ENCODE measurements at places on chromosomes 12 and 14. TPM values are rescaled to one million over a fixed set of nuclear protein-coding genes. Genes with fewer than 3 reads are reported as not detected.

The FAM181A gene
- not detected for total RNA-seq

The FAM222A gene
- total RNA-seq = 2.2 TPM

The SLC5A8 gene
- 0.18 TPM for total RNA-seq

The NUBPL gene
- 12.5 TPM for total RNA-seq

The NTF3 gene
- 4.0 TPM for total RNA-seq

The RFLNA gene
- total RNA-seq = 61.3 TPM

The TMEM229B gene
- total RNA-seq = 2.6 TPM

The NYNRIN gene
- total RNA-seq = 2.9 TPM

The DEPDC4 gene
- 3.1 TPM for total RNA-seq

The CIROP gene
- not detected for total RNA-seq

The B3GNT4 gene
- total RNA-seq = 0.58 TPM

The RPGRIP1 gene
- not detected for total RNA-seq

The ABHD4 gene
- 27.7 TPM for total RNA-seq

The XPOT gene
- total RNA-seq = 28.4 TPM

The SLCO1A2 gene
- total RNA-seq = not detected

The SLC17A8 gene
- total RNA-seq = 16.8 TPM

The SIX4 gene
- total RNA-seq = 3.2 TPM

The JKAMP gene
- 95.1 TPM for total RNA-seq

The SEL1L gene
- total RNA-seq = 11.0 TPM

The IL23A gene
- total RNA-seq = 1.1 TPM

The DPY19L2 gene
- 7.0 TPM for total RNA-seq

The TMEM233 gene
- total RNA-seq = not detected

The CCDC60 gene
- not detected for total RNA-seq

The RIPK3 gene
- total RNA-seq = 6.4 TPM

The PCBP2 gene
- 431 TPM for total RNA-seq

The ALG10B gene
- total RNA-seq = 10.3 TPM

The SLC39A9 gene
- 20.4 TPM for total RNA-seq

The ULK1 gene
- 14.3 TPM for total RNA-seq

The PUS7L gene
- 60.5 TPM for total RNA-seq

The GRIN2B gene
- total RNA-seq = 0.55 TPM

The AMDHD1 gene
- total RNA-seq = not detected

The LALBA gene
- not detected for total RNA-seq

The HOXC6 gene
- not detected for total RNA-seq

The HOXC11 gene
- total RNA-seq = not detected

The TAMALIN gene
- not detected for total RNA-seq

The COX8C gene
- total RNA-seq = not detected

The ASB2 gene
- total RNA-seq = 9.6 TPM

The DBX2 gene
- total RNA-seq = not detected

The CLEC14A gene
- total RNA-seq = 24.9 TPM

The C12orf54 gene
- not detected for total RNA-seq

The ZDHHC22 gene
- not detected for total RNA-seq

The SLC8A3 gene
- 0.87 TPM for total RNA-seq

The IAPP gene
- total RNA-seq = not detected

The OLR1 gene
- 3.8 TPM for total RNA-seq

The KRT82 gene
- not detected for total RNA-seq
